WTC11 (cell line): ENCODE measurements at places on chromosomes 6 and 20.

DNA sequence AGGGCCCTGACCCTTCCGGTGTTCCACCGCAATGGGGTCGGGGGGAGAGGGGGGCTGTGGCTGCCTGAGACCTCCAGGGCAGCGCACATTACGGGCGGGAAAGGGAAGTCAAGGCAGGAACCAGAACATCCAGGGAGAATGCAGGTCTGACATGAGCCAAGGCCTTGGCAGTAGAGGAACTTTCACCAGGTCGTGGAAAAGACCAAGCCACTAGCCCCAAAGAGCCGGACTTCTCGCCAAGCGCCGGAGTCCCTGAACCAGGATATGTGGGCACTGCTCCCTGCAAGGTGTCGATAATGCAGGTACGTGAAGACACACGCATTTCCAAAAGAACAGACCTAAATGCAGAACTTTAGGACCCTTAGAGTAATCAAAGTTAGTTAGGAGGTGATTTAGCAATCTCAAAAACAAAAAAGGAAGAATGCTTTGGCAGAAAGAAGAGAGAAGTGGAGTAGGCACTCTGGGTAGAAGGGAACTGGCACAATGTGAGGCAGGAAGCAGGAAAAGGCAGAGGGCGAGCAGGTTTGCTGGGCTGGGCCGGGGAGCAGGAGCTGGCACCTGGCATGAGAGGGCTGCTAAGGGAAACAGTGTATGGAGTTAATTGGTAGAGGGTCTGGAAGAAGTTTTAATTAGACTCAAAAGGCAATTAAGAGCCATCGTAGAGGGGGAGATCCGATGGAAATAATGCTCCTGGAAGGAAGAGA lies 14.3 kb downstream of the POU3F2 start:
- DNase-seq = no peak

GRCh38 chr6:80767808-80768207 lies 661.3 kb downstream of the BCKDHB start:
- no peak for DNase-seq

DNA sequence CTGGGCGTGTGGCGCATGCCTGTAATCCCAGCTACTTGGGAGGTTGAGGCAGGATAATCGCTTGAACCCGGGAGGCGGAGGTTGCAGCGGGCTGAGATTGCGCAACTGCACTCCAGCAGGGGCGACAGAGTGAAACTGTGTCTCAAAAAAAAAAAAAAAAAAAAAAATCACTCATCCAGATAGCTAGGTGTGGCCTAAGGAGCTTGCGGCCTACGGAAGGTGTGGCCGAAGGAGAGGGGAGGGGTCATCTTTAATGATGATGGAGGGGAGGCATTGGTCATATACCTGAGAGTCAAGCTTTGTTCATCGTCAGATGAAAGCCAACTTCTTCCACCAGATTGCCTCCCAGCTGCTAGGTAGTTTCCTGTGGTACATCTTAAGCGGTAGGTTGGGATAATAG lies 801 bp upstream of the PPARD start:
- DNase-seq = peak; percentile 38

DNA sequence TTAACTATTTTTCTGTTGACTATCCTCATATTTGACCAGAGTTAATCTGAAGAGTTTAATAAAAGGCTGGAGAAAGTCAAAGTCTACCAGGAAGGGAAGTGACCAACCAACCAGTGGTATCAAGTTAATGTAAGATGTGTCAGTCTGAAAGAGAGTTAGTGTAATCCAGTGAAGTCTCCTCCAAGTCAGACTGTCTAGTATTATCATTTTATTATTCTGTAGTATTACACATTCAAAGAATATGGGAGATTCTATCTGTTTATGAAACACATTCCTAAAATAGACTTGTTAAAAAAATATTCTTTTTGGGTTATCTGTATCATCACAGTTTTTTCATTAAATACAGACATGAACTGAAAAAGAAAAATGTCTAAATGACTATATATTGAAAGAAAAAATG lies 194.4 kb downstream of the BTBD9 start:
- no peak for DNase-seq

DNA sequence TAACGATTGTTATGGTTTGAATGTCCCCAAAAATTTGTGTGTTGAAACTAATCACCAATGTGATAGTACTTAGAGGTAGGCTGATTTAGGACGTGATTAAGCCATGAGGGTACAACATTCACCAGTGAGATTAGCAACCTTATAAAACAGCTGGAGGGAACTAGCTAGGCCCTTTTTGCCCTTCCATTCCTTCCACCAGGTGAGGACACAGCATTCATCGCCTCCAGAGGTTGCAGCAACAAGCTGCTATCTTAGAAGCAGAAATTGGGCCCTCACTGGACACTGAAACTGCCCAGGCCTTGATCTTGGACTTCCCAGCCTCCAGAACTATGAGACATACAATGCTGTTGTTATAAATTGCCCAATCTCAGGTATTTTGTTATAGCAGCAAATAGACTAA lies 340.7 kb upstream of the JARID2 start:
- DNase-seq = no peak

GRCh38 chr20:25251558-25251957 lies 3.7 kb downstream of the PYGB start:
- DNase-seq = no peak

DNA sequence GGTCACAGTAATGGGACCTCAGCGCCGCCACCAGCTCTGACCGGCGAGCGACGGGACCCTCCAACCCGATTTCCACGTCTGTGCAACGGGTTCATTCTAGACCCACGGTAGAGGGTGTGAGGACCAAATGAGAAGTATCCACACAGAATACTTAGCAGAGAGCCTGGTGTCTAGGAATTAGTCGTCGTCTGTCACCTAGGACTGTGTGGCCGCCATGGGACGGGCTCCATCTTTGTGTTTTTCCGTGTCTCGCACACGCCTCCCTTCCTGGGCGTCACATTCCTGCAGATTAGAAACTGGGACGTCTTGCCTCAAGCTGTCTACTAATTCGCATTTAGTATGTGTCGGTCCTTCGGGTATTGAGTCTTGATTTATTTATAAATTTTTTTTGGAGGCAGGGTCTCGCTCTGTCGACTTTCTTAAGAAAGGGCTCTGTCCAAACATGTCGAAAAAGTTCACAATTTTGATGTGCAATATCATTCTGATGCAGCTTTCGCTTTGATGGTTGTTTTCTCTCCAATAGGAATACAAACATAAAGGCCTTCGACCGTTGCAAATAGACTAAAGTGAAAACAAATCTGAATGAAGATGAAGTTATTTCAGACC lies 563 bp downstream of the MGME1 start:
- no peak for DNase-seq

DNA sequence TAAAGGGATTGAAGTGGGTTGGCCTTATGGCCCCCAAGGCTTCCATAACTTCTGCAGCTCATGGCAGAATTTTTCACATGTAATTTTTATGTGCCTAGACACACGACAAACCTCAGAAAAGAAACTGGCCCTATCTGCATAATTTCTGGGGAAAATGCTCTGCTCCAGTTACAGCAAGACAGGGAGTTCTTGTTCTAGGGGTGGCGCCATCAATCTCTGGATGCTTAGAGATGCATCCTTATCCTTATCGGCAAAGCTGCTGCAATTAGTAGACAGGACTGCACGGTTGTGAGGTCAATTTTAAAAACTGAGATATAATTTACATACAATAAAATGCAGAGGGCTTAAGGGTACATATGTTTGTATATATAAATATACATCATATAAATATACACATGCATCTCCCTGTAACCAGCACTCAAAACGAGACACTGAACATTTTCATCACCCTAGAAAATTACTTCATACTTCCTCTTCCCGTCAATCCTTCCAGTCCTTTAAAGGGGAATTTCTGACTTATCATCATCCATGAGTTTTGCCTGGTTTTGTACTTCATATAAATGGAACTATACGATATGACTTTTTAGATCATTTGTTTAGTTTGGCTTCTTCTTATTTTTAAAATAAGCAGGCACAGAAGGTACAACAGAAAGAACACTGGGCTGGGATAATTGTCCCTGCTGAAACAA lies 10.2 kb downstream of the ELMO2 start:
- DNase-seq = no peak

- DNase-seq = no peak
These were observed 7.3 kb downstream of the TRDN start for GRCh38 chr6:123629258-123629941.

- DNase-seq = no peak
These were observed 219.3 kb upstream of the RNF217 start for GRCh38 chr6:124742971-124743370.

DNA sequence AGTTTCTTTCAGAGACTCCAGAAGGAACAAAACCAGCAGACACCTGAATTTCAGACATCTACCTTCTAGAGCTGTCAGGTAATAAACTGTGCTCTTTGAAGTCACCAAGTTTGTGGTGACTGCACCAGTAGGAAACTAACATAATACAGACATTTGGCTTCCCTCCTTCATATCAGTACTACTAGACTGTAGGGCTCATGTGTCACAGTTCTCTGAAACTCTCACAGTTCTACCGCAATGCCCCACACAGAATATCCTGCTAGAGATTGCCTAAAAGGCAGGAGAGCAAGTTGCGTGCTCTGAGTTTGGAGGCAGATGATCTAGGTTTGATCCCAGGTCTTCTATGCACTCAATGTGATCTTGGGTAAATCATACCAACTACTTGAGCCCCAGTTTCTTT lies 205.0 kb upstream of the LRFN2 start:
- no peak for DNase-seq

DNA sequence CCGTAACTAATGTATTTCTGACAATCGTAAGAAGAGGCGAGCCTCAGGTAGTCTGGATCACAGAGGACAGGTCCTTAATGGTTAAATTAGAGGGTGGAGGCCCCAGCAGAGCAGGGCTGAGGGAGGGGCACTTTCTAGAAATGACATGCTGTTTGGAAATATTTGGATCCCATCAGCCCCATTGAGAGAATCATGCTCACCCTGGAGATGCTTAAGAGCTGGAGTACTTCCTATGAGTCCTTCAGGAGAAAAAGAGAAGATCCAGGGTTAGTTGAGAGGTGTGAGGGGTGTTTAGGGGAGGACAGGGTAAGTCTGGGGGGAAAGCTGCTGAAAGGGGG lies 123.0 kb downstream of the TCP11 start:
- no peak for DNase-seq

DNA sequence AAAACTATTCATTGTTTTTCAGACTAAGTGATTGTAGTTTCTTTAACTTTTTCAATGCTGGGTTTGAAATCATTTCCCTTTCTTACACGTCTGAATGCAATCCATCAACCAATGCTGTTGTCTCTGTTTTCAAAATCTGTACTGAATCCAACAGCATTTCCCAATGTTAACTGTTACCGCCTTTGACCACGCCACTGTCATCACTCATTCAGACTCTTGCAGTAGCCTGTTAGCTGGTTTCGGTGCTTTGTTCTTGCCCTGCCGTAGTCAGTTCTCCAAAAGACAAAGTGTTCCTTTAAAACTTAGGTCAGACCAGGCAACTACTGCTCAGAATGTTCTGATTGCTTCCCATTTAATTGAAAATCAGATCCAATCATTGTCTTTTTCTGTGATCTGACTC lies 131.3 kb downstream of the PLCB4 start:
- no peak for DNase-seq

DNA sequence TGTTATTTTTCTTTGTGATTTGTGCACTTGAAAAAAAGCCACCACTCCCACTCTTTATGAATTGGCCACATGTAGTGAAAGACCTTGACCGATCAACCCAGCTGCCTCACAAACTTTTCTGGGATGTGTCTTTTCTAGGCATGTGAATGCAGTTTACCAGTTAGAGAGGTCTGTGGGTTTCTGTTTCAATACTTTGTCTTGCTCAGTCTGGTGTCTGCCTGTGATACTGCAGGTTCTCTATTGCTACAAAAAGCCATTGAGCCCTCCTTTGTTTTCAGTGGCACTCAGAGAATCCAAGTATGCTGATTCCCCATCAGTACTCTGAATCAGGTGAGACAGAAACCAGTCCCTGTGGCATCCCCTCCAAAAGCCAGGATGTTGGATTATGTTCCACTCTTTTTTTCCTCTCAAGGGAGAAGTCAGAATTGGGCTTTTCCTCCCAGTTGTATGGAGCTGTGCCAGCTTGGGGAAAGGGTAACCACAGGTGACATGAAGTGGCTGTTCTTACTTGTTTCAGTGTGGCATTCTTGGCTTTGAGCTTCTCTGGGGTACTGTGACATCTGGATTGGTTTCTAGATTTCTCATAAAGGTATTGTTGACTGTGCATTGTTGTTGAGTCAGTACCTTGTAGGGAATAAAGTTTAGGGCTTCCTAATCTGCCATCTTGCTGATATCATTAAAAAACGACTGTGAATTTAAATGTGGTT lies 26.3 kb upstream of the ZFP64 start:
- DNase-seq = no peak

DNA sequence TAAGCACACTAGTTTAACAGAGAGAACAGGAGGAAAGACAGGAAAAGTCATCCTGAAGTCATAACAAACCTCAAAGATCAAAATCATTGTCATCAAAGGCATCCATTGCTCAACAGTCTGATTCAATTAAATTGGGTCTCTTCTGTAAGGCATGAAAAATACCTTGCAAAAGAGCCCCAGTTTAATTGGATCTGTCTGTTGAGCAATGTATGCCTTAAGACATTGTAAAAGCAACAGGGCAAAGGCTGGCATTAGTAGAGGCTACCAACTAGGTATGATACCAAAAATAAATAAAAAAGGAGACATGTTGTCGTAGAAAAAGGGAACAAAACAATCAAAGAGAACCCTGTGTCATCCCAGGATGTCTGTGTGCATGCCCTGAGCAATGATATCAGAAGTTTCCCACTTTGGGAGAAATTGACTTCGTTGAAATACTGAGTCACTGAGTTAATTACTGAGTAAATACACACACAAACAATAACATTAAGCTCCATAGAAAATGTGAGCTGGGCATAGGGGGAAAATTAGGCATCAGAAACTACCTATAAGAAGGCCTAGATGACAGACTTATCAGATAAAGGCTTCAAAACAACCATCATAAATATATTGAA lies 1013.8 kb upstream of the CITED2 start:
- no peak for DNase-seq

GRCh38 chr6:33714385-33715040 lies 3.0 kb upstream of the UQCC2 start:
- no peak for DNase-seq

- DNase-seq = no peak
These were observed 263.7 kb upstream of the ARID1B start for GRCh38 chr6:156513504-156513903.

GRCh38 chr6:80234401-80234800 lies 127.9 kb downstream of the BCKDHB start:
- DNase-seq = no peak

DNA sequence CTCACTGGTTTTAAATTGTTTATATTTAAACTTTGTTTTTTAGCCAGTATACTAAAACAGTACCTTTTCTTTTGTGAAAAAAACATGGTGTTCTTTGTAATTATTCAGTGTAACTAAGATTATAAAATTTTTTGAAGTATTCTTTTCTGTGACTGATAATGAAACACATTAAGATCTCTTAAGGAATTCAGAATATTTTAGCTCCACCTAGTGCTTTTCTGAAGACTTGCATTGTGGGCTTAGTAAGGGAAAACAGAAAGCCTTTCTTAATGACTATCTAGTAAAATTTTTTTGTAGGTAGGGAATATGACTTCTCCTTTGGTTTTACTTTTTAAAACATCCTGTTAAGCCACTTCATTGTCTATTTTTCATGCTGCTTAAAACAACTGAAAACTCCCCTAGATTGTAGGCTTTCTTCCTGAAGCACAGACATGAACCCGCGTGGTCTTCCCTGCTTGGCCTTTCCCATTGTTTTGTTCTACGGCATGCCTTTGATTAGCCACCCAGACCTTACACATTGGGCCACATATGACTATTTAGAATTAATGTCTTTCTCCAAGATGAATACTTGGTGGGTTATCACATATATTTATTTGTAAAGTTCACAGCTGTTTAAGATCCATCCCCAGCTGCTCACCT lies 72.1 kb downstream of the AFDN start:
- no peak for DNase-seq

GRCh38 chr6:383856-384255 lies 7.7 kb upstream of the IRF4 start:
- no peak for DNase-seq

- DNase-seq = peak; percentile 11
These were observed 45.2 kb downstream of the THEMIS start for GRCh38 chr6:127855542-127856159.
